ENCODE measurements at places on chromosomes 6 and 20. TPM values are rescaled to one million over a fixed set of nuclear protein-coding genes. Genes with fewer than 3 reads are reported as not detected.

GRCh38 chr6:118574051-118574865 is 26.2 kb downstream of the PLN start:
- DNase-seq, result no peak

ZBTB12 gene
- 37.1 TPM for total RNA-seq

DNA sequence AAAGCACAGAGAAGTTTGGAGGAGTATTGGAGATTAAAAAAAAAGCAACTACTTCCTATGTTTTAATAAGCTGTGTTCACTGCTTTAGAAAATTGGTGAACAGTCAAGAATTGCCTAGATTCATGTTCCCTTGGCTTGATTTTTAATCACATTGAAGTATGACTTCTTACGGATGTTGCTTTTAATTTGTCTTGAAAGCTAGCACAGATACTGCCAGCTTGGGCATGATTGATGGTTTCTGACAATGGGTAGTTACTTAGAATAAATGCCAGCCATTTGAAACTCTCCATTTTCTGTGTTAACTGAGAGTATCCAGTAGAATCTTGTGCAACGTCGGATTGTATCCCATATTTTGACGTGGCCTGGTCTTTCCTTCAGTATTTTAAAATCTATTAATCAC is 178.0 kb downstream of the DTNBP1 start:
- DNase-seq, result no peak

SNAI1 gene
- 9.7 TPM for total RNA-seq

CNR1 gene
- 6.3 TPM for total RNA-seq

DNA sequence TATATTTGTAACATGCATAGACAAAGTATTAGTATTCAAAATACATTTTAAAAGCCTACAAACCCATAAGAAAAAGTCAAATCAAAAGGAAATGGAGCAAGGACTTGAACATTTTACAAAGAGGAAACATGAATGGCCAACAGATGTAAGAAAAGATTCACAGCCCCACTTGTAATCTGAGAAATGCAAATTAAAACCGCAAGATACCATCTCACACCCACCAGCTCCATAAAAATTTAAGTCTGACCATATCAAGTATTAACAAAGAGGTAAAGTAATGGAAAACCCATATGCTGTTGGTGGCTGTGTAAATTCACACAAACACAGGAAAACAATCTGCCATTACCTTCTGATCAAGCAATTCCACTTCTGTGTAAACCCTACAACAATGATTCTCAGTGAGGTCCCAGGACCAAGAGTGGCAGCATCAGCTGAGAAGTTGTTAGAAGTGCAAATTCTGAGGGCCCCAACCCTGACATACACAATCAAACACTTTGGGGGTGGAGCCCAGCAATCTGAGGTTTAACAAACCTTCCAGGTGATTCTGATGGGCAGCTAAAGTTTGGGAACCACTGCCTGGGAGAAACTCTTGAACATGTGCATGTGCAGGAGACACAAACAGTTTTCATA is 30.9 kb downstream of the BCL2L1 start:
- no peak for DNase-seq

DNAH8 gene
- not detected for total RNA-seq

SASH1 gene
- 30.2 TPM for total RNA-seq

GRCh38 chr20:47311967-47312681 is 44.4 kb downstream of the ZMYND8 start:
- no peak for DNase-seq

DNA sequence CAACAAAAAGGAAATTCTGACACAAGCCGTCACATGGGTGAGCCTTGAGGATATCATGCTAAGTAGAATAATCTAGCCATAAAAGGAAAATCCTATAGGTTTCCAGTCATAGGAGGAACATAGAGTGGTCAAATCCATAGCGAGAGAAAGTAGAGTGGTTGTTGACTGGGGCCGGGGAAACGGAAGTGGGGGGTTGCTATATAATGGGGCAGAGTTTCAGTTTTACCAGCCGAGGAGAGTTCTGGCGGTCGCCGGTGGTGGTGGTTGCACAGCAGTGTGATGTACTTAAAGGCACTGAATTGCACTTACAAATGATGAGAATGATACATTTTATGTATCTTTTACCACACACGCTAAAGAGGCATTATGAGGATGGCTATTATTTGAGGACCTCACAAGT is 4.9 kb downstream of the GPR31 start:
- no peak for DNase-seq

OR2H1 gene
- total RNA-seq, result not detected

DNA sequence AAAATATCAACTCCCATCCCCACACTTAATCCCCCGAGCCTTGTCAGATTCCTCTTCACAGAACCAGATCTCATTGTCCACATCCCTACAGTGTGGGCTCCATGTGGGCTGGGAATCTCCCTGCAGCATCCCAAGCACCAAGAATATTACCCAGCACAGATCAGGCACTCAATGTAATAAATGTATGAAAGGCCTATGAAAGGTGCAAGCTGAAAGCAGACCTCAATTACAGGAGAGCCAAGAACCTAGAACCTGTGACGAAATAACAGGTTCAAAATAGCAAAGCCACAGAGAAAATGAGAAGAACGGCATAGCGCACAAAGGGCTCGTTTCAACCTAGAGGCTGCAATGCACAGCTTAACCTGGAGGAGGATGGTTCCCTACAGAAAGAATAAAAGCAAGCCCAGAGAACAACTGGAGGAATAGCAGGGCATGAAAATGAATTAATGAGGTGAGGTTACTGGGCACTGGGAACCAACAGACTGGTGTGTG is 3.1 kb downstream of the SLC23A2 start:
- no peak for DNase-seq

HLA-DPA1 gene
- 2.0 TPM for total RNA-seq

ALDH8A1 gene
- 1.3 TPM for total RNA-seq

GRCh38 chr6:63371104-63371715 is 51.4 kb upstream of the LGSN start:
- DNase-seq, result no peak

EBF4 gene
- total RNA-seq, result 78.8 TPM

TFAP2C gene
- 10.3 TPM for total RNA-seq

FHL5 gene
- total RNA-seq, result 4.5 TPM

PLA2G7 gene
- total RNA-seq, result 0.49 TPM

GRCh38 chr6:16363749-16364148 is 125.4 kb downstream of the GMPR start:
- DNase-seq, result no peak

GRCh38 chr6:4655196-4656025 is 120.8 kb upstream of the CDYL start:
- no peak for DNase-seq

DNA sequence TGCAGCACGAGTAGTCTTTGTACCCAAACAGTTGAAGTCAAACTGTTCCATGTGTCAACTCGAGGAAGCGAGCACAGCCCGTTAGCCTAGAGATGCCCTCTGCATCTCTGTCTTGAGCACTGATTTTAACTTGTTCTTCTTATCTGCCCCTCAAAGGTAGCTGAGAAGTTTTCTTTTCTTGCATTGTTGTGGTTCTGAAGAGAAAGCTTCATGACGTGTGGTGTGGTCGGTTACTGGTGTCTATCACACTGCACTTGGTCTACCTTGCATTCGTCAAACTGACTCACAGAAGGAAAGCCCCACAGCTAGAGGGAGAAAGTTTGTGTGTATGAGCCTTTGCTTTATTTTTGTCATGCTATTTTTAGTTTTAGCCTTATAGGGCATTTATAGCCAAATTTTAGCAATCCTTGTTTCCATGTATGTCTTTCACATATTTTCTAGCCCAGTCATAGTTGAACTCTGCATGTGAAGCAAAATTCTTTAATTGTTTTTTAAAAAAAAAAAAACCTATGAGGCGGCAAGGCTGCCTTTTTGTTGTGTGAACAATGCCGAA is 115.1 kb downstream of the JAG1 start:
- no peak for DNase-seq

GRCh38 chr20:29742699-29743100 is 1514.8 kb upstream of the DEFB115 start:
- no peak for DNase-seq

DNA sequence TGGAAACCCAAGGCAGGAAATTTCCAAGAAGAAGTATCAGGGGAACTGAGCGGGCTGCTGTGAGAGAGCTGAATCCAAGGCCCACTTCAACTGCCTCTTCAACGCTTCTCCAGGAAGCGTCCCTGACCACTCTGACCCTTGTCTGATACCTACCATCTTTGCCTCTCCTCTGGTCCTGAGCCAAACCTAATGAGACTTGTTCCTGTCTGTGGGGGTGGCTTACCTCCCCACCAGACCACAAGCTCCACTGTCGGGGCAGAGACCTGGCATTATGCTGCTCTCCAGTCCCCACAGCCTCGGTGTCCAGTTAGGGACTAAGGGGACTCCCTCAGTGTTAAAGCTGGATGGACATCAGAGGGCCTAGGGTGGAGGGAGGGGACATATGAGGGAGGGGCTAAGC is 49.7 kb downstream of the LRFN2 start:
- DNase-seq, result no peak

- no peak for DNase-seq
These were observed 25.2 kb downstream of the TRAM2 start for GRCh38 chr6:52551483-52552277.

GRCh38 chr20:38543014-38543906 is 37.7 kb upstream of the ADIG start:
- no peak for DNase-seq

- DNase-seq, result no peak
These were observed 23.6 kb upstream of the ANKRD60 start for GRCh38 chr20:58251979-58252591.

SLA2 gene
- total RNA-seq, result 0.18 TPM

DNA sequence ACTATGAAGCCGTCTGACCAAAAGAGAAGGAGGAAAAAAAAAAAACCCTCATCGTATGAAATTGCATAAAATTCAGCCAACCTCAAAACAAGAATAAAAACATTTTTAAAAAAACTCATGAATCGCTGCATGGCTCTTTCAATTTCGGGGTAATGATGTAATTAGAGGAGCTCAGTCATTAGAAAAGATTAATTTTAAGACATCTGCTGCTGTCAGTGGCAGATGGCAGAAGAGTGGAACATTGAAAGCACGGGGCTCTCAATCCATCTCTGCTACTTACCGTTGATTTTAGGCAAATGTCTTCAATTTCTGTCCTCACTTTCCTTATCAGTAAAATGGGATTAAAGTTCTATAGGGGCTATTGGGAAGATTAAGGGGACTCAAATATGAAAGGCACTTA is 79.1 kb downstream of the EYA2 start:
- no peak for DNase-seq
